ENCODE measurements at places on chromosomes 5 and 9.

GRCh38 chr9:105076729-105077128 lies 148.8 kb upstream of the ABCA1 start:
- DNase-seq: no peak

GRCh38 chr5:15600035-15600434 lies 100.1 kb downstream of the FBXL7 start:
- no peak for DNase-seq

GRCh38 chr9:34256104-34256503 lies 73.0 kb downstream of the KIF24 start:
- DNase-seq: no peak

DNA sequence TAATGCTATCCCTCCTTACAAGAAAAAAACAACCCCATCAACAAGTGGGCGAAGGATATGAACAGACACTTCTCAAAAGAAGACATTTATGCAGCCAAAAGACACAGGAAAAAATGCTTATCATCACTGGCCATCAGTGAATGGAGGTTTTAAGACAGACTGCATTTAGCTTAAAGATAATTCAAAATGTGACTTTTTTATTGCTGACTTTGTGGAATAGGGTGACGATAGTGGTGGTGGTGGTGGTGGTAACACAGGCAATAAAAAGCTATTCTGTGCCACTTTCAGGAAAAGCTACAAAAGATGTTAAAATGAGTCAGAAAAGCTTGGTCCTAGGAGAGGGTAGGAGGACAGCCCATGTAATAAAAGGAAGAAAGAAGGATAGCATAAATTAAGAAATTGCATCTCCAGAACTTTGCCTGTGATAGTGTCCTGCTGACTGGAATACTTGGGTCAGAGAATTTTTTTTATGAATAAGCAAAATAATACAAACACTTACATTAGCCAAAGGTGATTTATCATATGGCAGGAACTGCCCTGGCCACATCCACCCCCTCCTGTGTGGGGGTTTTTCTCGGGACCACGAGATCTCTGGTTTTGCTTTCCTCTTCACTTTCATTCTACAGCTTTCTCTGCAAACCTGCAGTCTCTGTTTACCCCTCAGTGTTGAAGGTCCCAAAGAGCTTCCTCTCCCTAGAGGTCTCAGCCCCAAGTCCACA lies 186.7 kb downstream of the DRD1 start:
- DNase-seq: no peak

DNA sequence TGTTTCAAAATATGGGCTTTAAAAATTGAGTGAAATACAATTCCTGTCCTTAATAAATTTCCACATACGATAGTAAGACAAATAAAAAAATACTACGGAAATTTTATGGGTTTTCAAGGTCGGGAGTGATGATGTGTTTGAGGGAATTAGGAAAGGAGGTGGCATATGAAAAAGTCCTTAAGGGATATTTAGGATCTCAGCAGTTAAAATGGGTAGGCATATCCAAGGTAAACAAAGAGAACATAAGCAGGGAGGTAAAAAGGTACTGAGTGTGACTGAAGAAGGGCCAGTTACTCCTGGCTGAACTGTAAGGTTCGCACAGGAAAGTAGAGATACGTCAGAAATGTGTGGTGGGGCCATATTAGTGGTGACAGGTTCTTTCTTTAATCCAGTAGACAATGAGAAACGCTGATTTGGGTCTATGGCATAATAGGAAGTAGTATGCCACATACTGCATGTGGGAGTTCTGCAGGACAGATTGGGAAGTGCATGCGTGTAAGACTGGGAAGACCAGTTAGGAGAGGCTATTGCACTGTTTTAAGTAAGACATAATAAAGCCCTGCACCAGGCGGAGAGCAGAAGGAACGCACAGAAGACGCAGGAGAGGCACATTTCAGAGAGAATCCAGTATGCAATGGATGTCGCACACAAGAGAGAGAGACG lies 937 bp upstream of the HMGCR start:
- peak; percentile 43 for DNase-seq

- DNase-seq: no peak
Measured at GRCh38 chr5:147504535-147504934, 5.3 kb downstream of the DPYSL3 start.

- DNase-seq: no peak
Measured at GRCh38 chr5:16806711-16807546, 129.2 kb downstream of the MYO10 start.

DNA sequence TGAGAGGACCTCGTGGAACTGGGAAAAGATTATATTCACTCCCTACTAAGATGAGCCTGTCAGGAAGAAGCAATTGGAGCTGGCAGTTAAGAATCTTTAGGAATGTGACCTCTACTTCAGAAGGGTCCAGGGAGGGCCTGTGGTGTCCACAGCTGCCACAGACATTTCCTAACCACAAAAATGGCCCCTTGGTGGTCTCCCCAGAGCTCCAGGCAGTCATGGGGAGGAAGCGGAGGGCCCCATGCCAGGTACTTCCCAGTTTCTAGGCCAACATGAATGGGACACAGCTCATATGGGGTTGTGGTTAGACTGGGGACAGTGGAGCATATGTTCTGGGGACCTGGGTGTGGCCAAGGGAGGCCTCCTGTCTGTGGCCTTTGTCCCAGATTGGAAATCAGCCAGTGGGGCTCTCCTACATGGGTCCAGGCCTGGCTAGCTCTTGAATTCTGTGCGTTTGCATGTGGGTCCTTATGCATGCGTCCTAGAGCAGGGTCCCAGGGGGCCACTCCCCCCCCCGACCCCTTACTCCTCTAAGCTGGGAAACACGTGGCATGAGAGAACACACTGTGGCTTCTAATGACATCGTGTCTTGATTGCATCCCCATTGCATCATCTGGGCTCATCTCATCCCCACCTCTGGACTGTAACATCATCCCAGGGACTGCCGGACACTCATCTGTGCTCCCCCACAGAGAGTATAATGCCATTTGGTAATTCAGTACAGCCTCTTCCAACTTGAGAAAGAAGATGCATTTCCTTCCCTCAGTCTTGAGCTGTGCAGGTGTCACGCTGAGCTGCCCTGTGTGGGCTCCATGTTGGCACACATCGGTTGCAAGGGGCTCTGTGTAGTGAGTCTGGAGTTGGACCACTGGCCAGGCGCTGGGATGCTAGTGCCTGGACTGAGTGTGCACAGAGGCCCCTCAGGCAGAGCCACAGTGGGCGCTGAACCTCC lies 31.3 kb downstream of the IRF1 start:
- DNase-seq: no peak

Data from amniotic stem cell (primary cell).